ENCODE measurements at places on chromosomes 6 and 20. TPM values are rescaled to one million over a fixed set of nuclear protein-coding genes. Genes with fewer than 3 reads are reported as not detected.

Gene ZKSCAN8
- total RNA-seq = 6.4 TPM

Gene LRRC1
- total RNA-seq = 22.9 TPM

Gene XKR7
- not detected for total RNA-seq

Gene FITM2
- 7.9 TPM for total RNA-seq

Gene KIZ
- 12.9 TPM for total RNA-seq

Gene PLN
- not detected for total RNA-seq

Gene REV3L
- total RNA-seq = 8.4 TPM

Gene DEFB124
- not detected for total RNA-seq

Gene GSTA2
- total RNA-seq = not detected

Gene HCRTR2
- not detected for total RNA-seq

Gene EYS
- 0.26 TPM for total RNA-seq

Gene DLK2
- total RNA-seq = 4.1 TPM

Gene ZSCAN31
- total RNA-seq = 12.1 TPM

Gene IL17F
- total RNA-seq = not detected

Gene HAO1
- total RNA-seq = not detected

Gene SLC17A3
- not detected for total RNA-seq

Gene PEX7
- total RNA-seq = 19.3 TPM

Gene CNR1
- total RNA-seq = under 0.01 TPM

Gene TMEM170B
- 0.13 TPM for total RNA-seq

Gene CST11
- not detected for total RNA-seq

Gene HCK
- 0.13 TPM for total RNA-seq

Gene ARMH2
- not detected for total RNA-seq

Gene HNF4A
- not detected for total RNA-seq

Gene OR12D3
- not detected for total RNA-seq

Gene CLIC5
- total RNA-seq = not detected

Gene RAET1E
- total RNA-seq = 35.1 TPM

Gene TXNDC5
- 360 TPM for total RNA-seq

Gene TMEM200A
- total RNA-seq = 0.79 TPM

Data from bronchial epithelial cell (primary cell).